ENCODE measurements at places on chromosomes 4 and X.

- DNase-seq: no peak
These were observed 12.2 kb downstream of the TET2 start for GRCh38 chr4:105158837-105159236.

DNA sequence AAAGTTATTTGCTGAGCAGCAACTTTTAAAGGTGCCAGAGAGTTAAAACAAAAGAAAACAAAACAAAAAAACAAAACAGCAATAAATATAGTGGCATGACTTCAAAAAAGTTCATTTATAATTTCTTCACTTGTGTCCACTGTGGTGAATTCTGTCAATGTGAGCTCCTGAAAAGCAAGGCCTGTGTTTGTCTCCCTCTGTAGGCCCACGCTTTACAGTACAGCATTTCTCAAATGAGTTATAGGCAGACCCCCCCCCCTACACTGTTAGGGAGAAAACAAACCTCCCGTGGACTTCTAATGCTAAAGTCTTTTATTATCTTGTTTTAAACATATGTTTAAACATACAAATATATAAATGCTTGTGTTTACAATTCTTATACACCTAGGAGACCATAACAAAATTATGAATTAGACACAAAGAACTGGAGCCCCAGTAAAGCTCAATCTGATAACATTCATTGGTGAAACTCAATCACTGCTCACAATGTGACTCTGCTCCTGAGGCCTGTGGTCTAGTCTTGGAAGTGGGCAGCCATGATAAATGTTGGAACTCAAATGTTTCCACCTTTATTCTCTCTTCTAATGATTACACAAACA lies 47.0 kb upstream of the SCOC start:
- DNase-seq: no peak

DNA sequence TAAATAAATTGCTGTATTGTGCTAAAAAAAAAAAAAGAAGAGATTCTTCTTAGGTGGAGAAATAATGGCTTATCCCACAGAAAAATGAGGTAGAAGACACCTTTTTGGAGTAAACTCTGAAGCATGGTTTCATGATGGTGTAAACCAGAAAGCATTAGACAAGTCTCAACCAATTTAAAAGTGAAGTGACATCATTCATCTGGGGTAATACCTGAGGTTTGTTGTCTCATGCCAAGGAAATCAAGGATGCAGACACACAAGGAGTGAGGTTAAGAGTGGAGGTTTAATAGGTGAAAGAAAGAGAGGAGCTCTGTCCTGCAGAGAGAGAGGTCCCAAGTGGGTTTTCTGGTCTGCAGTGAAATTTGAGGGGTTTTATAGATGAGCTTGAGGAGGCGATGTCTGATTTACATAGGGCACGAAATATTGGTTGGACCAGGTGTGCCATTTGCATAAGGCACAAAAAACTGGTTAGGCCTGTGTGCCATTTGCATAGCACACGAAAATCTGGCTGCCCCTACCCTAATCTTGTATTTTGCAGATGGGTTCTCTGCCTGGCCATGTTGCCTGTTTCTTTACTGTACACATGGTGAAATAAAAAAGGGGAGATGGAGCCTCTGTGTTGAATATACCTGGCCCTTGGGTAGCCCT lies 25.0 kb upstream of the CWH43 start:
- no peak for DNase-seq

GRCh38 chrX:19629541-19629940 lies 114.2 kb upstream of the MAP3K15 start:
- DNase-seq: no peak

GRCh38 chr4:89258506-89258905 lies 49.1 kb downstream of the GPRIN3 start:
- no peak for DNase-seq

- DNase-seq: no peak
These were observed 209.5 kb upstream of the LNX1 start for GRCh38 chr4:53800741-53801140.

- DNase-seq: no peak
These were observed 133.2 kb upstream of the ANXA3 start for GRCh38 chr4:78418406-78418805.

DNA sequence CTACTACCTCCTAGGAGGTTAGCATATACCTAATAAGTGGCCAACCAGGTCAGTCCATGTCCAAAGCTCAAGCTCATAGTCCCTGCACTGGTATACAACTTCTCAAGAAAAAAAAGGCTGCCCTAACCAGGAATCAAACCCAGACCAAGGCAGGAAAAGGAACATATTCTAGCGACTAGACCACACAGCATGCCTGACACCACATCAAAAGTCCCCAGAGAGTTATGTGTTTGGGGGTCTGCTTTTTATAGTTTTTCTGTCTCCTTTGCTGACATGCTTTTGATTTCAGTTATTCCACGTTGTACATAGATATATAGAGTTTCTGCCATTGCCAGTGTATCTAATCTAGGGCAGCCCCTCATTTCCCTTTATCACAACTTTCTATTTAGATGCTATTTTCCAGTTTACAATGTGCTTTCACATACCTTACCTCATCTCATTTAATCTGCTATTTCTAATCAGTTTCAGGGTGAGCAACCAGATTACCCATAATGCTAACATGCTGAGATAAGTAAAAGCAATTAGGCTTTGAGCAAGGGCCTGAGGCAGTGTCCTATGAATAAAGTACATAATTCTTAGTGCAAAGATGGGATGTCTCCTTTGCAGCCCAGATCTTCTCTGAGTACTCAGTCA lies 17.8 kb downstream of the ARHGEF6 start:
- no peak for DNase-seq

Data from stimulated activated naive CD4-positive, alpha-beta T cell (primary cell).